ENCODE measurements at places on chromosomes 2 and 18. TPM values are rescaled to one million over a fixed set of nuclear protein-coding genes. Genes with fewer than 3 reads are reported as not detected.
A peak's percentile ranks its signal among the peaks of the same experiment; 100 is the strongest.

The GYPC gene
- 59.0 TPM for total RNA-seq

The MDH1B gene
- total RNA-seq: 9.2 TPM

The HOXD8 gene
- total RNA-seq: 11.6 TPM

The OSBPL1A gene
- 54.2 TPM for total RNA-seq

The RAX gene
- total RNA-seq: not detected

The CERKL gene
- total RNA-seq: 0.71 TPM

DNA sequence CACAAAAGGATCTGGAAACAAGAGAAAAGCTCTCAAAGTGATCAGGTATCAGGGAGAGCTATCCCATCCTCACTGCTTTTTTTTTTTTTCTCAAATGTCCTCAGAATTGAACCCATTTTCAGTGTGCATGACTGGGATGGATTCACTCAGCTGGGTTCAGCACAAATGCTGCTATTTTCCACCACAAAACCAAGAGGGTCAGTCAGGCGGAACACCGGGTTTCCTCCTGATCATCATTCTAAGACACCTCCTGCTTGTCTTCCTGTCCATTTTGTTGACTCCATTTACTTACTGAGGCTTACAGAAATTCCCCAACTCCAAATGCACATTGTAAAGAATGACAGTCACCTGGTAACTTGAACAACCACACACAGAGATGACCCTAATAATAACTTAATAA lies 39.9 kb downstream of the CYRIA start:
- DNase-seq: no peak

GRCh38 chr18:9637036-9637767 lies 22.8 kb upstream of the PPP4R1 start:
- no peak for DNase-seq

- DNase-seq: peak; percentile 40
Measured at GRCh38 chr2:226338825-226339224, 460.8 kb downstream of the IRS1 start.

DNA sequence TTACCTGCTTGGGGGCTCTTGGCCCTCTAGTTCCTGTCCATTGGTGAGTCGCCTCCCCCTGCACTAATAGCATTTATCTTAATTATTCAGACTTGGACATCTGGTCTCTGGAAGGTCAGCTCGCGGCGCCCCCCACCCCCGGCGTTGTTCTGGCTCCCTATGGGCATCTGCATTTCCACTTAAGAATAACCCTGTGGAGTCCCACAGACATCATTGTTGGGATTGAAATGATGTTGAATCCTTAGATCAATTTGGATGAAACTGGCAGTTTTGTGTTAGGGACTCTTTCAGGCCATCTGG lies 313.8 kb upstream of the HS6ST1 start:
- no peak for DNase-seq

GRCh38 chr18:8797206-8797605 lies 91.8 kb downstream of the MTCL1 start:
- peak; percentile 34 for DNase-seq

DNA sequence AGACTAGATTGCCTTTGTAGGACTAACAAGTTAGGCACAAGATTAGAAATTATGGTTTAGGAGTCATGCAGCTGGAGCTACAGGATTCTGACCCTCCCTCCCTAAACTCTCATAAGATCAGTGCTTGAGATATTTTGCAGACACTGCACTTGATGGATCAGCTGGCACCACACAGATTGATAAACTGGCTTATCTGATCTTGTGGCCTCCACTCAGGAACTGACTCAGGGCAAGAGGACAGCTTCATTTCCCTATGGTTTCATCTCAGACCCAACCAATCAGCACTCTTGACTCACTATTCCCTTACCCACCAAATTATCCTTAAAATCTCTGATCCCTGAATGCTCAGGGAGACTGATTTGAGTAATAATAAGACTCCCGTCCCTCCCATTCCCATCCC lies 152.3 kb downstream of the DIS3L2 start:
- peak; percentile 57 for DNase-seq

DNA sequence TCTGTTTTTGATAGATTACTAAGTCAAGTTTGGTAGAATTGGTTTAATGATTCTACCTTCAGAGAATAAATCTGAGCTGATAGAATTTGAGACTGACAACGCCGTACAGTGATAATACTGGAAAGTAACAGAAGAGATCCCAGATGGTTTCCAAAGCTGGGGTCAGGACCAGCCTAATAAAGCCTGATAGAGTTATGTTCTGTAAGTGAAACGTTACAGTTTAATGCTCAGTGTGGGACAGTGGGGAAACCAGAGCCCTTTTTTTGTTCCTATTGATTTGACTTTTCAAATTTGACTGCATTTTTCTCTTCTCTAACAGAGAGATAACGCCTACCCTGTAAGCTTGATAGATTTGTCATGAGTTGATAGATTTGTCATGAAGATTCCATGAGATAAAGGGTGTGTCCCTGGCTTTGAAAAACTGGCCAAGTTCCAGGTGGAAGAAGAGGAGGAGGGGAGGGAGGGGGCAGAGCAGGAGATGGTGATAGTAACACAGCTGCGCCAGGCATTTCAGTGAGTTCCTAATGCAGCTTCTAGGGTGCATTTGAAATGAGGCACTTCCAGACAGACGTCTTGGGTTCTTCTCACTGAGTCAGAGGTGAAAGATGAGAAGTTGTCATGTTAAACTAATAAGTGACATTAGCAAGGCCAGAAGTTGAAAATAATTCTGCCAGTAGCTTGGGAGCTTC lies 65.1 kb downstream of the CERS6 start:
- no peak for DNase-seq

DNA sequence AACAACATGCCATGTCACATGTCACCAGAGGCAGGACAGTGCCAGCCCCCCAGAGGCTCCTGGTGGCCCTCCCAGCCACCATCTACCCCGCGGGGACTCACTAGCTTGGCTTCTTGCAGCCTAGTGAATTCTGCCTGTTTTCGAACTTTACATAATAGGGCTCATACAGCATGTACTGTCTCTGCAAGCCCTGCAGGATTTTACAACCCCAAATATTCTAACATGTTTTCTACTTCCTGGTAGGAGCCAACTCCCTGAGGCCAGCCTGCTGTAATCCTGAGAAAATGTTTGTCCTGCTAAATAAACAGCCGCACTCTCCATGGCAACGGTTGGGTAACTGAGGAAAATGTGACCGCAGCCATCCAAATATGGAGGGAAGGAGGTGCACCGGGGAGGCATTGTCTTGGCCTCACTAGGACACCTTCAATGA lies 2.7 kb downstream of the PER2 start:
- DNase-seq: no peak

DNA sequence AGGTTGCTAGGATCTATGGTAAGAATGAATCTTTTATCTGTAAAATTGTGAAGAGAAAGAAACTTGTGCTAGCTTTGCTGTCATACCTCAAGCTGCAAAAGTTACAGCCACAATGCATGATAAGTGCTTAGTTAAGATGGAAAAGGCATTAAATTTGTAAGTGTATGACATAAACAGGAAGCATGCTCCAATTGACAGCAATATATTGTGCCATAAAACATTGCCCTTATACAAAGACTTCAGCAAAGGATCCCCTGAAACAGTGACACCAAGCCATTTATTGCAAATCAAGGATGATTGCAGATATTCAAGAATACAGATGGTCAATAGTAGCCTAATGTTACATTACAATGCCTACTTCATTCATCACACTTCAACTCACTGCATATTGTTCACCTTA lies 283.1 kb downstream of the CPS1 start:
- no peak for DNase-seq

GRCh38 chr2:236177967-236178889 lies 10.0 kb upstream of the GBX2 start:
- peak; percentile 75 for DNase-seq

GRCh38 chr18:75475228-75475627 lies 47.7 kb upstream of the SMIM21 start:
- DNase-seq: peak; percentile 36

GRCh38 chr2:204114295-204115136 lies 178.0 kb downstream of the ICOS start:
- DNase-seq: no peak

GRCh38 chr2:205750797-205751196 lies 68.5 kb downstream of the NRP2 start:
- DNase-seq: no peak

DNA sequence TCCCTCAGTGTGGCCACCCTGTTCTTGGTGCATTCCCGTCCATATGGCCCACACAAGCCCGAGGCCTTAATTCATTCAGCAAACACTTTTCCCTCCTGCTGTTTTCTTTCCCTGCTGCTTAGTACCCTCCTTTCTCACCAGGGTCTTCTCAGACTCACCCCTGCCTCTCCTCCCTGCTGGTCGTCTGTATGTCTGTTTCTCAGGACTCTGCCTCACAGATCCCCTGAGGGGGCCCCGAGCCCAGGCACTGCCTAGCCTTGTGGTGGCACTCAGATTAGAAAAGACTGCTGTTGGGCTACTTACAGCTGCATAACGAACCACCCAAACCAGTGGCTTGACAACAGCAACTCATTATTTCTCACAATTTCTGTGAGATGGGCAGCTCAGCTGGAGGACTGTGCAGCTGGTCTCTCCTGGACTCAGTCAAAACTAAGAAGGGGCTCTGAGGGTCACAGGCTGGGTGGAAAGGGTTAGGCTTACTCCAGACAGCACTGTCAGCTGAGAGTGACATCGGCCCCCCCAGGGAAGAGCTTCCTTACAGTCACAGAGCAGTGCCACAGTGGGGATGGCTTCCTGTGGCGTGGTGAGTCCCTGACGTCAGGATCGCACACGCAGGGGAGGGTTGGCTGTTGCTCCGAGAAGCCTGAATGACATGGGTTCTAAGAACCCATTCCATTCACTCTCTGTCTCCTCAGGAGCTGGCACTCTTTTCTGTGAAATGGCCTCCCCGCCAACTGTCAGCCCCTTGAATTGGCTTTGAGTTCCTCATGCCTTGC lies 139.0 kb downstream of the UXS1 start:
- DNase-seq: no peak

GRCh38 chr18:23405636-23406035 lies 47.5 kb upstream of the RIOK3 start:
- no peak for DNase-seq

- DNase-seq: no peak
Measured at GRCh38 chr2:156401861-156402260, 34.3 kb upstream of the GPD2 start.

DNA sequence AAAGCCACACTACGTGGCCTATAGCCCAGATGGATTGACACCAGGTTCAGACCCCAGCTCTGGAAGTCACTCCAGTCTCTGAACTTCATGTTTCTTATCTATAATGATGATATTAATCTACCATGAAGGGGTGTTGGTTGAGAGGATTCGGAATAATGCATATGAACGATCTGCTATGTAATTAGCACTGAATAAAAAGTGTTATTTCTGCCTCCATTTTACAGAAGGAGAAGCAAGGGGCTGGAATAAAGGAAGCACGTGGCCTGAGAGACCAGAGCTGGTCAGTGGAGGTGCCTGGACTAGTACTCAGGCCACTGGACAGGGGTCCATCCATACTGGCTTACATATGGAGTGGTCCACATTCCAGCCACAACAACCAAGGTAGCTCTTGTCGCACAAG lies 166.5 kb upstream of the MYCN start:
- no peak for DNase-seq

DNA sequence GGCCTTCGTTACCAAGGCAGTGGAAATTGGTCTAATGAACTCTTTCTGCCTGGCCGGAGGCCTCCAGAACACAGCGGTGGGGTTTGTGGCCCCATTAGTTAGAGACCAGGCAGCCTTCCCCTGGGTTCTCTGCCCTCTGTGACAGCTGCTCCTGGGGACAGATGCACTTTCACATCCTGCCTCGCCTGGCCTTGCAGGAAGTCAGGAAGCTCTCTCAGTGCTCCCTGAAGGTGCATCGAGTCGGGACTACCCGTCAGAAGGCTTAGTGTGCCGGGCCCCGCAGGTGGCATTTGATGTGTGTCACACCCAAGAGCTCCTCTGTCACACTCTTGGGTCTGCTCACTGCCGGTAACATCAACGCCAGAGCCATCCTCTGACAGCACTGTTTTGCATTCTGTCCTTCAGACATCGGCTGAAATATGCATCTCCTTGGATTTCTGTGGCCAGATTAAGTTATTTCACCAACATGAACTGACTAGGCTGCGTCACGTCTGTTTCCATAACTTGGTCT lies 158.3 kb downstream of the LDLRAD4 start:
- no peak for DNase-seq

DNA sequence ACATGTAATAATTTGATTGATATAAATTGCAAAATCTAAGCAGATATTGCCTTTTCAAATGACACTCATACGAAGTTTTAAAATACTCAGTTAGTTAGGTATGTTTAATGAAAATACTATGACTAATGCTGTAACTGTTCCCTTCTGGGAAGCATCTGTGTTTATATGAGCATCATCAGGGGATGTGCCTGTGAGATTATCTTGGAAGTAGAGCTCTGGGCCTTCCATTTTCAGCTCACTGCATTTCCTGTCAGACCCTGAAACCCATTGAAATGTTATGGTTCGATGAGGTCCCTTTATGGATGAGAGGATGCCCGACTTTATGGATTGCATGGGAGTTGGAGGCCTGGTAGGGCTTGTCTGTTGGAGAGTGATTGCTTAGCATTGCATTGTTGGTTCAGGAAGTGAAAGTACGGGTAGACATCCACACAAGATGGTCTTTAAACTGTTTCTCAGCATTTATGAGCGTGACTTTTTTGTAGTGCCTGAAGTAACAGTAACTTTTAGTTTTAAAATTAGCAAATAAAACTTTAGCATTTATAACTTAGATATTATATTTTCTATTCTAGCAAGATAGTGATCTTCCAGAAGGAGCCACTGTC lies 28.7 kb downstream of the ELP2 start:
- peak; percentile 57 for DNase-seq

GRCh38 chr2:204886713-204887112 lies 341.4 kb downstream of the PARD3B start:
- DNase-seq: no peak

DNA sequence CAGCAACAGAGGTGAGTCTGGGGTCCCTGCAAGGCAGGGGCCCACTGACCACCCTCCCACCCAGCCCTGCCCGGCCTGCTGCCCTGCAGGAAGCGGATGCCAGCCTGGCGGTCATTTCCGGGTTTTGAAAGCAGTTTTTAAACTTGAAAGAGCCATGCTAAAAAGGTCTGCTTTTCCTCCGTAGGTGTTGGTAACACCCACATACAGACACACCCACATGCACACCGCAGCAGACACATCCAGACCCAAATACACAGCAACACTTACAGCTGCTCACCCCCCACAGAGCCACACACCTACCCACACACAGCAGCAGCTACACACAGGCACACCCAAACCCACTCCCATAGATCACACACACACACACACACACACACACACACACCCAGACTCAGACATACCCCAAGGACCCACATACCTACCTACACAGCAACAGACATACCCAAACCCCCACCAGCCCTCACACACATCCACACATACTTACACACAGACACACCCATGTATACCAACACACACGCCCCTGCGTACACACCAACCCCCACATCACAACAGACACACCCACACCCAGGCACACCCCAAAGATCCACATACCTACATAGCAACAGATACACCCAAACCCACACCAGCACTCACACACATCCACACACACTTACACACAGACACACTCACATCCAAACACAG lies 7.6 kb downstream of the ZFP36L2 start:
- peak; percentile 35 for DNase-seq

All from A172 (cell line).